ENCODE measurements at places on chromosomes 5 and 9.

DNA sequence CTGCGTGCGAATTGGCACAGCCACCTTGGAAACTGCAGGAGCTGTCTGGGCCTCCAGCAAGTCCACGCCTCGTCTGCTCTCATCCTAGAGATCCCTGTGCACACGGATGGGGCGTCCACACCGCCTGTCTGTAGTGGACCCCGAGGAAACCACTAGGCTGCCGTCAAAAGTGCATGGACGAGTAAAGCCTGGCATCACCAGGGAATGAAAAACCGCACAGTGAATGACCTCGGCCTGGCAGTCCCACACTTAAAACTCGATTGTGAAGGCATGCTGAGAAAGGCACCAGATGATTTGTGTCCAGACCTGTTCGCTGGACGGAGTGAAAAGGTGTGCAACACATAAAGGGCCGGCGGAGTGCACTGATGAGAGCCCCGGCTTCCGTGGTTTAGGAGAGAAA is 50.8 kb downstream of the MRPL36 start:
- DNase-seq: no peak

GRCh38 chr5:109946610-109947009 is 256.9 kb downstream of the MAN2A1 start:
- DNase-seq: no peak

GRCh38 chr9:14399756-14400657 is 86.1 kb upstream of the NFIB start:
- no peak for DNase-seq

DNA sequence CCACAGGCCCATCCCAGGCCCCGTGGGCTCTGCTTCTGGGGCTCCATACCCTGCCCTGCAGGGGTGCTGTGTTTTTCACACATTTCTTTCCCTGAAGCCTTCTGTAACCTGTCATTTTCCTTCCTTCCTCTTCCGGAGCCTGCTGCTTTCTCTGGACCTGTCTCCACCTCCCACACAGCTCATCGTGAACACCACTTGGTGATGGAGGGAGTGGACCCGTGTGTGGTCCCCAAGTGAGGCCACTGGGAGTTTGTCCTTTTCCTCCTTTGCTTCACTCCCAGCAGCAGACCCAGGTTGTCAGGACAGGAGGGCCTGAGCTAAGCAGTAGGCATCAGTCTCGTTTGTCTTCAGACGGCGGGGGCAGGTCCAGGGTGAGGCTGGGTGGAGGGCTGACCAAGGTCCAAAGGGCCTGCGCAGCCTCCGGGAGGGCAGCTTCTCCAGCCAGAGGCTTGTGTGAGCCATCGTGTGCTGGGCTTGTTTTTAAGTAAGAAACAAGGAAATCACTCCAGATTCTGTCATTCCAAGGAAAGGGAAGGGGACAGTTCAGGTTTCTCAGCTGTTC is 5.8 kb upstream of the POMT1 start:
- DNase-seq: no peak

DNA sequence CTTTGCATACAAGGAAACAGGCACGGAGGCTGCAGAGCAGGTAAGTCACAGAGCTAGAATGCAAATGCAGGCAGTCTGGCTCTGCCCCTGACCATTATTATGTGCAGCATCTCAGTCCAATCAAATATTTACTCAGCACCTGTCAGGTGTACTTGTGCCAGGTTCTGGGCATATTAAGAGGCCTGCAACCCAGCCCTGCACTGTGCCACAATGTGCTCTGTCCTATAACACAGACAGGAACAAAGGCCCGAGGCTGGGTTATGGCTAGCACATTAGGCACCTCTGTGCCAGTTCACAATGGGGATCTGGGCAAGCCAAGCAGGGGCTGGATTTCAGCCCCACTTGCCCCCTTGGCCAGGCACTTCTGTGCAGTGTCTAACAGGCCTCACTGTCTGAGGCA is 14.0 kb downstream of the ARL15 start:
- DNase-seq: no peak

DNA sequence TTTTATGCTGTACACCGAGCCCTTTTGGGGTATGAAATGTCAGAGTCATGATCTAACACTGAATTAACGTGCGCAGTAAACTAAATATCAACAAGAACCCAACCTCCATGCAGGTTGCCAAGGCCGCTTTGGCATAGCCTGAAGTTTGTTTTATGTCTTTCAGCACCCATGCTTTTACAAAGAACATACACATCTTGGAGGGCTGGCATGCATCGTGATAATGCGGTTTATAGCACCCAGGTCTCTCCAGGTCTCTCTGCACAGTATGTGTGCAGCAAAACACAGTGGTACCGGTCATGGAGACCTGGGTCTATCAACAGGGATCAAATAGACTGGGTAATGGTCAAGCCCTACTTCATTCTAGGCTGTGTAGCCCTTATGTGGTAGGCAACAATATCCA is 11.8 kb downstream of the NPR3 start:
- DNase-seq: no peak

- DNase-seq: no peak
These were observed 11.2 kb upstream of the TRIO start for GRCh38 chr5:14131855-14132503.

GRCh38 chr9:137266162-137266527 is 11.0 kb downstream of the NELFB start:
- DNase-seq: no peak

DNA sequence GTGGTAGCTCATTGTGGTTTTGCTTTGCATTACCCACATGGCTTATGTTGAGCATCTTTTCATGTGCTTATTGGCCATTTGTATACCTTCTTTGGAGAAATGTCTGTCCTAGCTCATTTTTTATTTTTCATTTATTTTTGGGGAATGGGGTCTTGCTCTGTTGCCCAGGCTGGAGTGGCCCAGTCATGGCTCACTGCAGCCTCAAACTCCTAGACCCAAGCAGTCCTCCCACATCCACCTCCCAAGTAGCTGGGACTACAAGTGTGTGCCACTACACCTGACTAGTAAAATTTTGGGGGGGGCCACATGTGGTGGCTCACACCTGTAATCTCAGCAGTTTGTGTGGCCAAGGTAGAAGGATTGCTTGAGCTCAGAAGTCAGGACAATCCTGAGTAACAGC is 77.4 kb downstream of the UBE2R2 start:
- DNase-seq: no peak

- DNase-seq: peak; percentile 50
These were observed 291.8 kb upstream of the DAB2 start for GRCh38 chr5:39716532-39717028.

- DNase-seq: no peak
These were observed 45.3 kb downstream of the SMARCA2 start for GRCh38 chr9:2060424-2060823.

DNA sequence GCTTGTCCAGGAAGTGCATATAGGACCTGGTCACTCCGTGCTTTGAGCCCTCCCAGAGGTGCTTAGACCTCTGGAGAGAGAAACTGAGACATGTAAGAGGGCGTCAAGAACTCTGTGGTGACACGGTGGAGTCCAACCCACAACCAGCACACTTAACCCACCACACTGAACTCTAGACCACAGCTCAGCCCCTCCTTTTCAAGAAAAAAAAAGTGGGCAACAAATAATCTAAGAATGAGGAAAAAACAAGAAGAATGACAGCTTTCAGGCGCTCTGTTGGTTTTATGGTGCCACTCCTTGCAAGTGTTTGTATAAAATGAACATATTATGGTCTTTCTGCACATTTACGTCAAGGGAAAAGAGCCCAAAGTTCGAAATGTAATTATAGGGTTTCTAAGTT is 50.2 kb upstream of the SNAPC3 start:
- no peak for DNase-seq

DNA sequence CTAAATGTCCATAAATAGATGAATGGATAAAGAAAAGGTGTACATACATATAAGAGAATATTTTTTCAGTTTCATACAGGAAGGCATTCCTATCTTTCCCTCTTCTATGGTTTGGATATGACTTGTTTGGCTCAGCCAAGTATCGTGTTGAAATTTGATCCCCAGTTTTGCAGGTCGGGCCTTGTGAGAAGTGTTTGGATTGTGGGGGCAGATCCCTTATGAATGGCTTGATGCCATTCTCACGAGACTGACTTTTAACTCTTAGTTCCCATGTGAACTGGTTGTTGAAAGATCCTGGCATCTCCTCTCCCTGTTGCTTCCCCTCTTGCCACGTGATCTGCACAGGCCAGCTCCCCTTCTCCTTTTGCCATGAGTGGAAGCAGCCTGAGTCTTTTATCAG is 421.1 kb upstream of the FTMT start:
- no peak for DNase-seq

- peak; percentile 89 for DNase-seq
These were observed 133.0 kb upstream of the IQGAP2 start for GRCh38 chr5:76269932-76270610.
